ENCODE measurements at places on chromosomes 13 and 19. TPM values are rescaled to one million over a fixed set of nuclear protein-coding genes. Genes with fewer than 3 reads are reported as not detected.

Gene DAND5
- total RNA-seq = not detected

Gene ZNF714
- 25.1 TPM for total RNA-seq

Gene CEACAM16
- total RNA-seq = not detected

Gene OR7D2
- total RNA-seq = 0.05 TPM

Gene BICRA
- total RNA-seq = 2.7 TPM

Gene LACC1
- total RNA-seq = 3.4 TPM

Gene LYL1
- not detected for total RNA-seq

Gene FCAR
- not detected for total RNA-seq

Gene NECTIN2
- total RNA-seq = 136 TPM

Gene MEX3D
- total RNA-seq = 16.5 TPM

Gene FFAR2
- total RNA-seq = not detected

Gene PRODH2
- total RNA-seq = not detected

Gene CYTH2
- total RNA-seq = 33.5 TPM

Gene ERICH6B
- total RNA-seq = not detected

DNA sequence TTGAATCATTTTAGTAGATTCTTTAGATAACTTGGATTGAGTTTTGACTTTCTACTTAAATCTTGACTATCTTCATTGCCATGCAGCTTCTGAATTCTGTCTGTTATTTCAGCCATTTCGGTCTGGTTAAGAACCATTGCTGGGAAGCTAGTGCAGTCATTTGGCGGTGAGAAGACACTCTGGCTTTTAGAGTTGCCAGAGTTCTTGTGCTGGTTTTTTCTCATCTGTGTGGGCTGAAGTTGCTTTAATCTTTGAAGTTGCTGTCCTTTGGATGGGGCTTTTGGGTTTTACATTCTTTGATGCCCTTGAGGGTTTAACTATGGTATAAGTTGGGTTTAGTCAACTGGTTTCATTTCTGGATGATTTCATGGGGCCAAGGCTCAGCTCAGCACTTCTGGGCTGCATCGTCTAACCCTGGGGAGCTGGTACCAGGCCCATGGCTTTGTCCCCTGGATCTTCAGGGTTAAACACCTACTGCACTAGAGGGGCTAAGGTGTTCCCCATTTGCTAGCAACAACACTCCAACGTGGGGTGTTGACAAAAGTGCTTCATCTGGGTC is 10.0 kb upstream of the IGFL2 start:
- DNase-seq = no peak

GRCh38 chr19:55176076-55176475 is 4.0 kb downstream of the SYT5 start:
- DNase-seq = peak; percentile 12

GRCh38 chr19:51027873-51028272 is 1.5 kb upstream of the KLK11 start:
- DNase-seq = no peak

DNA sequence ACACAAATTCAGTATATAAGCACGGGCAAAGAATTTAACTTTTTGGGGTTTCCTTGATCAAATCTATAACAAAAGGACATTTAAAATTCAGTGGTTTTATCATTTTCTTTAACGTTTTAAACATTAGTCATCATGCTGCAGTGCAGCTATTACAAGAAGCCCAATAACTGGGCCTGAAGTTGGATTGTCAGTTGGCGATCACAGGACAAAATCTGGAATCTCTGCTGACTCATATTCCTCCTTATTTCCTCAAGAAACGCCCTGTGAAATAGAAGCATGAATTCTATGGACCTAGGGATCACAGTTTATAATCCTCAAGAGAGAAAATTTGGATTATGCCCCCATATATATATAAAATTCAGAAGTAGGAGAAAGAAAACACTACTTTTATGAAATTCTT is 971.6 kb upstream of the MIR17HG start:
- DNase-seq = peak; percentile 62

- DNase-seq = no peak
These were observed 2.4 kb downstream of the HPN start for GRCh38 chr19:35043906-35044305.

- DNase-seq = no peak
These were observed 396.3 kb downstream of the LIG4 start for GRCh38 chr13:107819071-107819470.

- DNase-seq = no peak
These were observed 7.0 kb upstream of the ZFP36 start for GRCh38 chr19:39399668-39400050.

DNA sequence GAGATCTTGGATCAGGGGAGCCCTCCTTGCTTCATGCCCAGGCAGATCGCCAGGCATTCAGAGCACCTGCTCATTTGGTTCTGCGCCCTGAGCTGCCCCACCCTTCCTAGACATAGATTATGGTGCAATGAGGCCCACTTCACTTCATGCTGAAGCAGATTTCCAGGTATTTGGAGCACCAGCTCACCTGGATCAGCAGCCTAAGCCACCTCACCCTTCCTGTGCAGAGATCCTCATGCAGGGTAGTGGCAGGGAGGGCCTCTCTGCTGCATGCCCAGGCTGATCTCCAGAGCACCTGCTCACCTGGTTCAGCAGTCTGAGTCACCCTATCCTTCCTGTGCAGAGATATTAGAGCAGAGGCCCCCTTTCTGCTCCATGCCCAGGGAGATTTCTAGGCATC is 1966.1 kb downstream of the PCDH9 start:
- no peak for DNase-seq

- no peak for DNase-seq
These were observed 61.1 kb downstream of the MAP4K1 start for GRCh38 chr19:38556521-38557174.

DNA sequence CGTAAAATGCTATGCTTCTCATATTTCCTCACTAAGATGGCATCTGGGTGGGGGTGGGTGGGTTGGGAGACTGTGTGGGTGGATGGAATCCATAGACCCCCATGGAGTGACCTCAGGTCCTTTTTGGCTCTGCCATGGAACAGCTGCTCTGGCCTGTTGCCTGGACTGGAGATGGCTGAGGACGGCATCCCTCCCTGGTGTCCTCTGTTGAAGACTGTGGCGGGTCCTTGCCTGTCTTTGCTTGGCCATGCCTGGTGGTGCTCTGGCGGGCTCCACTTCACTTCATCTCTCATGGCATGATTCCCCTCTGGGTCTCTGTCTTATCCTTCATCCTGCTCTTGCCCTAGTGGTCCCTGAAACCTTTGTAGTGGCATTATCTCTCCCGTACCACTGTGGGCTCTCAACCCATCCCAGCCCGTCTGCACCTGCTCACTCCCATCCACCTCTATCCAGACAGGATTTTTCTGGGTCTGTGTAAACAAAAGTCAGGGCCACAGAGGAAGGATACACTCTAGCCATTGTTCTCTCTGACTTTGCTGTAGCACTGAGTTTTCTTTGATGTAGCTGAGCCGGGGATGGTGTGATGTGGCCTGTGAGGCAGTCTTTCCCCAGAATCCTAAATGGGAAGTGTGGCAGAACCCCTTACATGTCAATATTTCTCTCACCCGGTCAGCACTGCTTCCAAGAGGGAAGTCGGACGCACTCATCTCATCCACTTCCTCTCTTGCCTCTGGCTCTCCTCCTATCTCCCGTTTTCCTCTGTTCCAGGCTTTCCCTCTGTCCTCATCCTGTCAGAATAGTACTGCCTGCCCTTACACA is 36.1 kb downstream of the WDFY2 start:
- DNase-seq = no peak

DNA sequence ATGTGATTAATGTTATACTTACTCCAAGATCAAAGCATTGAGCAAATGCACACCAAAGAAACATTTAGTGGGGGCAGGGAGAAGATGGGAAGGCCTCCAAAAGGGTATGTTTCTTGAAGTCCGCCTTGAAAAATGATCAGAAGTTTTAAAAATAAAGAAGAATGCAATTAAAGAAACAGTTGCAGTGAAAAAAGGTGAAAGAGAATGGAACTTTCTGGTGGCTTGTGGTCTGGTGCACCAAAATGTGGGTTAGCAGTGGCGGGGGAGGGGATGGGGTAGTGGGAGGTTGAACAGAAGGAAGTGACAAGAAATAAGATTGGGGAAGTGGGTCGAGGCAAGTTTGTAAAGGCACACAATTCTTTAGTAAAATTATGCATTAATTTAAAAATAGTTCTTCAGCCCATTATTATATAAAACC is 2.5 kb downstream of the LCP1 start:
- DNase-seq = no peak

- DNase-seq = no peak
These were observed 182.8 kb downstream of the MAB21L1 start for GRCh38 chr13:35293579-35294226.

DNA sequence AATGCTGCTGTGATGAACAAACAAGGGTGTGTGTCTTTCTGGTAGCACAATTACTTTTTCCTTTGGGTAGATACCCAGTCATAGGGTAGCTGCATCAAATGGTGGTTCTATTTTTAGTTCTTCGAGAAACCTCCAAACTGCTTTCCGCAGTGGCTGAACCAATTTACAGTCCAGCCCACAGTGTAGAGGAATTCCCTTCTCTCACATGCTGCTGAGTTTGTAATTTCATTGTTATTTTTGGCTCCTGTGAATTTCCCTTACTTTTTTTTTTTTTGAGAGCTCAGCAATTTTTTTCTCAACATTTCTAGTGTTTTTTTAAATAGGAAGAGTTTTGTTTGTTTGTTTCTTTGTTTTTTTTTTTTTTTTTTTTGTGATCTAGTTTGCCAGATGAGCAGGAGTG is 37.5 kb upstream of the ADGRE1 start:
- DNase-seq = no peak

DNA sequence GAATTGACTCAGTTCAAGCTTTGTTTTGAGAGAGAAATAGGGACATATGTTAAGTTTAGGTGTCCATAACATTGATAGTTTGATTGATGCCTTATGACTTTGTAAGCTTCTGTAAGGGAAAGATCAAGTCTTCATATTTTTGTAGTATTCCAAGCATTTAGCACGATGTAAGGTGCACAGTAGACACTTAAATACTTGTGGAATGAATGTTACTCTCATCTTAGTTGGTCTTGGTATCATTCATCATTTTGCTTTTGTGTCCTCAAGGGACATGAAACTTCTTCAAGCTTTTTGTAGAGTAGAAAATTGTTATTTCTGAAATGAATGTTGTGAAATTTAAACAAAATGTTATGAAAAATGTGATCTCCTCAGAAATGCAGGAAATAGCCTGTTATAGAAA is 10.1 kb downstream of the TDRD3 start:
- DNase-seq = no peak

- no peak for DNase-seq
These were observed 143.9 kb downstream of the KATNAL1 start for GRCh38 chr13:30163441-30163840.

DNA sequence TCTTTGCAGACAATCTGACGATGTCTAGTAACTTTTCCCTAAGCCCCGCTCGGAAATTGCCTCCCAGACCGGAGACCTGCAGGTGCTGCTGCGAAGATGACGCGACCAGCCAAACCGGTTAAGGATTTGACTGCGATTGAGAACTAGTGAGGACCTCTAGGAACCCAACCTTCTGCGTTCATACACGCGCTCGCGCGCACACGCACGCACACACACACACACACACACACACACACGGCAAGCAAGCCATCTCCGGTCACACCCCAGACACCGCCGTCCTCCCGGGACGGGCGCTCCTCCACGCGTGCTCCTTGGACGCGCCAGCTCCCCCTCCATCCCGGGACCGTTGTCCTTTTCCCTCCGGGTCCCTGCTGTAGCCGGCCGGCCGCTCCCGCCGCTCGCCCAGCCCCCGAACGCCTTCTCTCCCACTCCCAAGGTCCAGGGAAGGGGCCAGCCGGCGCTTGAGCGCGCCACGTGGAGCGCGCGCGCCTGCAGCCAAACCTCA is 1.2 kb downstream of the TBC1D4 start:
- DNase-seq = peak; percentile 55

GRCh38 chr13:27193496-27193895 is 21.9 kb upstream of the USP12 start:
- DNase-seq = no peak

- DNase-seq = no peak
These were observed 121.6 kb upstream of the SGCG start for GRCh38 chr13:23059173-23059572.

DNA sequence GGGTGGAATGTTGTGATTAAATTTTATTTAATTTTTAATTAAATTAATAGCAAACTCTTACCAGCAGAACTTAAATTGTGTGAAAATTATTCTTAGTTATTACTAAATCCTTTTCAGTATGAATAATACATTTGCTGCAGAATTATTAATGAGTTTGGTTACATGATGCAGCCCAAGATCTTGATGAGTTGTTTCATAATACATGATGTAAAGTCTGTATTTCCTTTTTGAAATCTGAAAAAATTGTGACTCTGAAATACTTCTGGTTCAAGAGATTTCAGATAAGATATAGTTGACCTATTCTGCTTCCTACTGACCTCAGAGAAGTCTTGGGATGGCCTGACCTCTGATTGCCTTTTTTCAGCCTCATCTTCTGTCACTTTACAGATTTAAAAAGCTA is 11.1 kb downstream of the SAE1 start:
- DNase-seq = no peak

DNA sequence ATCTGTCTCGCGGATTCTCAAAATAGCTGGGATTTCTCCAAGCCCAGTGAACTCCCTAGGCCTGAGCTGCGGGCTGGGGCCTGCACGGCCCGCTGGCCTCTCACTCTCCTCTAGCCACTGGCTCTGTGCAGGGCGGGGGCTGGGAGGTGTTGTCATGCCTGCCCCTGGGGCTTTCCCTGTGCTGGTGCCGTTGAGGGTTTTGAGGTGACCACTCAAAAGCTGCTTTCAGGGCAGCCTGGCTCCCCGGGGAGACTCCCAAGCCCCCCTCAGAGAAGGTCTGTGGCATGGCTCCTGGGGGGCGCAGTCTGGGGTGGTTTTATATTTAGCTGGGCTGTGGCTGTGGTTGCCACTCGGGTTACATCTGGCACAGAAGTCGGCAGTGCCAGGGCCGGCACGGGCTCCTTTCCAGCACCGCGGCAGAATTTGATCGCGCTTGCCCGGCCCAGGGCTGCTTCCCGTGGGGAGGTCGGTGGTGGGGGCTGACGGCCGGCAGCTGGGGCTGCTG is 10.0 kb downstream of the NDUFB7 start:
- peak; percentile 86 for DNase-seq

GRCh38 chr19:3862826-3863500 is 5.9 kb downstream of the ZFR2 start:
- DNase-seq = no peak

- DNase-seq = no peak
These were observed 125.0 kb downstream of the STK24 start for GRCh38 chr13:98451676-98452470.

- DNase-seq = no peak
These were observed 92.0 kb upstream of the WASF3 start for GRCh38 chr13:26465514-26465913.

GRCh38 chr19:5345895-5346386 is 5.3 kb upstream of the PTPRS start:
- peak; percentile 87 for DNase-seq

DNA sequence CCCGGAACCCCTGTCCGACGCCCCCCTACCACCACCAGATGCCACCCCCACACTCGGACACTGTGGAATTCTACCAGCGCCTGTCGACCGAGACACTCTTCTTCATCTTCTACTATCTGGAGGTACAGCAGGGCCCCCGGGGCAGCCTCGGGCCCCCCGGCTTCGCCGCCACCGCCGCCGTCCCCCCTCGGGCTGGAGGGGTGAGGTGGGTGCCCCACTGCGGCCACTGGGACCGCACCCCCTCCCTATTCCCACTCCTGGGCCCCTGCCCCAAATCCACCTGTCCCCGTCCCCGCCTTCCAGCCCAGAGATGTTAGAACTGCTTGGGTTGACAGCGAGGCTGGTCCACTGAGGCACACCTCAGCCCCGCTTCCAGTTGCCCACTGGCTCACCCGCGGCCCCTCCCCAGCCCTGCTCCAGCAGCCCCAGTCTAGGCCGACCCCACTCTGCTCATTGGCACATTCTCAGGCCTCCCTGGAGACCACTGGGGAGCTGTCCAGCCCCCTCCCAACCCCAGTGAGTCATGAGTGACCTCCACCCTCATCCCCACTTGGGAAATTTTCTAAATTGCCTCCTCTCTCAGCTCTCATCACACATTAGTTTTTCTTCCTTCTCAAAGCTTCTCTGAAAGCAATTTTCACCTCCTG is 6.5 kb downstream of the LENG1 start:
- no peak for DNase-seq

Data from M059J (cell line).